ENCODE measurements at places on chromosomes 12 and 14.

DNA sequence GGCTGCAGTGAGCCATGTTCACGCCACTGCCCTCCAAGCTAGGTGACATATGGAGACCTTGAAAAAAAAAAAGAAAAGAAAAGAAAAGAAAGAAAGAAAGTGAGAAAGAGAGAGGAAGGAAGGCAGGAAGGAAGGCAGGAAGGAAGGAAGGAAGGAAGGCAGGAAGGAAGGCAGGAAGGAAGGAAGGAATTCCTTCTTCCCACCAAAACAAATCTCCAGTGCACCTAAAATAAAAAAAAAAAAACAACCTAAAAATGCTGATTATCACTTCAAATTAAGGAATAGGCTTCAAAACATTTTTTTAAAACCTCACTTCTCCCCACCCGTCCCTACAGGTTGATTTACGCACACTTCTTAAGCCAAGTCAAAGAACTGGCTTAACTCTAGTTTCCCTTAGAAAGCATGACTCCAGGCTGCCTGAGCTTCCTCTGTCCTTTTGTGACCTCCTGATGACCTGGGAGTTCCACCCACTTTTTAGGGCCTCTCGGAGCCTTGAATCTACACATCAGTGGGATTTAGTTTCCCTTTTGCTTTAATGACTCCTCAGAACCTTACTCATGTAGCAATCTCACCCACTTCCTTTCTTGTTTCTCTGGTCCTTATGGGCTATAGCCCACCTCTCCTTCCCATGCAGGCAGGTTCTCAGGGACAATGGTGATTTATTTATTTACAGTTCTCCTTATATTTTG is 18.6 kb downstream of the DUSP6 start:
- DNase-seq, result no peak

DNA sequence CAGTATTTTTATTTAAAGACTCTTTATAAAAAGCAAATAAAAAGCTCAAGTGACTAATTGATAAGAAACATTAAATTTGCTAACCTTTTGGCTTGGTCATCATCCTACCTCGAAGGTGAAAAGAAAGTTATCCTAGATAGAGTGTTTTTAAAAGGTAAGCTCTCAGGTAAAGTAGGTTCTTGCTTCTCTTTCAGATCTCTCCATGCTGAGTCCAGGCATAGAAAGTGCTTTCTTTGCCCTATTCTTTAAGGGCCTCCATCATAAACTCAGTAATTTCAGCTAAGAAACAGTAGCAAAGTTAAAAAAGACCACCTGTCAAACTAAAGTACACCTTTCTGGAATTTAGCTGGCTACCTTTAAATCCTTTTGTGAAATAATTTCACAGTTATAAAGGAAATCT is 20.6 kb upstream of the ANHX start:
- no peak for DNase-seq

DNA sequence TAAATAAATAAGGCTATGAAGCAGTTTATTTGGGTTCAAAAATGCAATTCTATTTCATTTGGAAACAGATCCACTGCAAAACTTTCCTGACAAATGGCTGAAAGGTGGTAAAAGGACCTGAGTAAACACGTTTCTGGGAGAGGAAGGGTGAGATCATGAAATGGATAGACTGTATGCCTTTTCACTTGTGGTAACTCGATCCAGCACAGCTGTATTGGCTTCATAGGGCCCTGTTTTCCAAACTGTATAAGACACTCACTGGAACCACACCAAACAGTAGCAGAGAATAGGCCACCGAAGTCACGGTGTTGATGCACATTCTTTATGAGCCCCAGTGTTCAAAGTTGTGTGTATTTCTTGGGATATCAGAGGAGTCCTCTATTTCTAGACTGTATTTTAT is 325.2 kb upstream of the DIO2 start:
- no peak for DNase-seq

- DNase-seq, result no peak
These were observed 505.0 kb upstream of the FLRT2 start for GRCh38 chr14:85024931-85025330.

GRCh38 chr14:65237941-65238340 is 135.6 kb upstream of the MAX start:
- no peak for DNase-seq

- no peak for DNase-seq
These were observed 71.6 kb downstream of the TMEM132C start for GRCh38 chr12:128338386-128339125.

DNA sequence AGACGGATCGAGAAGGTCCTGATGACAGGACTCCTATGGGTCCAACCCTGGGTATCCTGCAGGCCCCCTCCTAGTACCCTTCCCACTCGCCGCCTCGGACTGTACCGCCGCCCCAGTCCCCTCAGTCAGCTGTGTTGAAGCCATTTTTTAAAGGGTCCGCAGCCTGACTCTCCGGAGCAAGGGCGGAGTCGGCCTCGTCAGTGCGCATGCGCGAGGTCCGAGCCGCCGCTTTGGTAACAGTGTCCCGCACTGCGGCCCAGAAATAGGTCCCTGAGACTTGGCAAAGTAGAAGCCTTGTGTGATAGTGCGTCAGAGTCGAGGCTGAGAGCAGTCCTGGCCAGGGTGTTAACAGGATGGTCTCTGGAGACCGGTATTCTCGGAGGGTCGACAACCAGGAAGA is 769.0 kb upstream of the ALG10B start:
- DNase-seq, result no peak

- no peak for DNase-seq
These were observed 24.0 kb upstream of the PTPRQ start for GRCh38 chr12:80420075-80420474.

- DNase-seq, result no peak
These were observed 1144.8 kb downstream of the AACS start for GRCh38 chr12:126210026-126210425.

GRCh38 chr14:51939755-51940301 is 49.5 kb upstream of the RTRAF start:
- no peak for DNase-seq

GRCh38 chr12:21851151-21851550 is 76.6 kb upstream of the KCNJ8 start:
- DNase-seq, result no peak

DNA sequence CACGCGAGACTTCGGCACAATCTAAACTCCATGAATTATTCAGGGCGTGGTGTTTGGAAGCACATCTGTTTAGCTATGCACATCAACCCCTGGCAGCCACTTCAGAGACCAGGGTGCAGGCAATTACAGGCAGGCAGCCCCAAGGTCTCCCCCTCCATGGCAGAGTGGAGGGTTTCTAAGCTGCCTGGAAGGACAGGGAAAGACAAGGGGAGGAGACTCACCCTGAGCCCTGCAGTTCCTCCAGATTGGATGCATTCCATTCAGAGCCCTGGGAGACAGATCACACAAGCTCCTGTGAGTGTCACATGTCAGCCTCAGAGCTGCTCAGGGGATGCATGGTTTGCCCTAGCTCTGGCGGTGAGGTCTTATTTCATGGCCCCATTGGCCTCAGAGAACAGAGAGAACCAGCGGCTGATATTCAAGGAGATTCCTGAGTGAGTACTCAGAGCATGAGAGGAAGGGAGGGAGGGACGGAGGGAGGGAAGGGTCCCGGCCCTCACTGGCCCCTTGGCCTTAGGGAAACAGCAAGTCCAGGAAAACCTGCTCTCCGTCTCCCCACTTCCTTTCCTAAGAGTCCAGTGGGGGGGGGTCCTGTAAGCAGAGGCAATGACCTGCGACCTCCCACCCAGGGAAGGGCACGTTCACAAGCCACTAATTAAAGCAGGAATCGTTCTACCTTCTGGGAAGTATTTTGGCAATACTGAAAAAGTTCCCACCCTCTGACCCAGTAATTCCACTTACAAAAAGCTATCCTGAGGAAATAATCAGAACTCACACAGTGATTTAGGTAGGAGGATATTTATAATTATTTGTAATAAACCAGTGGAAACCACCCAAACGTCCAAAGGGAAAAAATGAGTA is 55.1 kb downstream of the SSH1 start:
- no peak for DNase-seq

- no peak for DNase-seq
These were observed 64.2 kb downstream of the BRMS1L start for GRCh38 chr14:35890308-35890707.

DNA sequence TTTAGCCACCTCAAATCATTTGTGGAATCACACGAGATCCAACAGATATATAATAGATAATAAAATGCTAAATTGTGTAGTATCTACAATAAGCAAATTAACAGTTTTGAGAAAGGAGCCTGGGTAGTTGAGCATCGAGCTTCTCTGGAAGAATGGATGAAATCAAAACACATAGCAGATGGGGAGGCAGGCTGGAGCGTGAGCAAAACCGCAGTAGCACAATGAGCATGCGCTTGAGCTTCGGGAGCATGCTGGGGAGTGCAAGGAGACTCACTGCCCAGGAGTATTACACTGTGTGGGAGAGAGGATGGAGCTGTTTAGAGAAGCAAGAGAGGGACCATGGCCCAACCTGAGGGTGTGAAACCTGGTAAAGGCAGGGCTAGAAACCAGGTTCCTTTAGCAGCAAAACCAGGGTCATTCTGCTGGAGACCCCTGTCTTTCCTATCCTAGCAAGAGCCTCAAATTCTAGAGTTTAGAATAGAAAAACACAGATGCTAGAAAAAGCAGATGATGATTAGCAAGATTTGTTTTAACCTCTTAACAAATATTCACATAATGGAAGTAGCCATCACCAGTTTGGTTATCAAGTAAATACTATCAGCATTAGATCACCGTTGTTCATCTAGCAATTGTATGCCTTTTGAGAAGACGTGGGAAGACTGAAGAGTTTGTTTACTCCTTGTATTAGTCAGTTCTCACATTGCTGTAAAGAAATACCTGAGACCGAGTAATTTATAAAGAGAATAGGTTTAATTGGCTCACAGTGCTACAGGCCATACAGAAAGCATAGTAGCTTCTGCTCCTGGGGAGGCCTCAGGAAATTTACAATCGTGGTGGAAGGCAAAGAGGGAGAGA is 484.8 kb downstream of the EGLN3 start:
- no peak for DNase-seq

GRCh38 chr14:101399737-101400517 is 161.4 kb upstream of the DIO3 start:
- DNase-seq, result no peak

DNA sequence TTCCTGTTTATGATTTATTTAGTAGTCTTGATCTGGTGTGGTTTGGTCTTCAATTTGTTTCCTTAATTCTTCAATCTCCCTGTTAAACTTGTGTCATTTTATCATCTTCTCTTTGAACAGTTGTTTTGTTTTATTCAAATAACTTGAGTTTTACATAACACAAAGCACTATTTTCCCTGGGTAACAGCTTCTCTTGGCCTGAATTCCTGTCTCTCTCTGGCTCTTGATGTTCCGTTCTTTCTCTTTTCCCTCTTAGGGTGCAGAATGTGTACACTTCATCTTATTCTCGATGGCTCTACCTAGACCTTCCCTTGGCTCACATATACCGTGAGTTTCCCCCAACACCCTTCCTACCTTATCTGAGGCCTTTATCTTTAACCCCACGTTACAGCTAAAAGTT is 36.8 kb upstream of the VPS33A start:
- no peak for DNase-seq

GRCh38 chr12:47844264-47845019 is 24.7 kb upstream of the HDAC7 start:
- DNase-seq, result no peak

GRCh38 chr12:68290126-68290525 is 36.7 kb upstream of the IL22 start:
- peak; percentile 16 for DNase-seq

GRCh38 chr12:26239122-26239851 is 43.9 kb downstream of the SSPN start:
- peak; percentile 100 for DNase-seq

GRCh38 chr12:65432114-65432513 is 153.6 kb downstream of the MSRB3 start:
- no peak for DNase-seq

GRCh38 chr12:19421503-19422282 is 17.6 kb upstream of the AEBP2 start:
- no peak for DNase-seq

DNA sequence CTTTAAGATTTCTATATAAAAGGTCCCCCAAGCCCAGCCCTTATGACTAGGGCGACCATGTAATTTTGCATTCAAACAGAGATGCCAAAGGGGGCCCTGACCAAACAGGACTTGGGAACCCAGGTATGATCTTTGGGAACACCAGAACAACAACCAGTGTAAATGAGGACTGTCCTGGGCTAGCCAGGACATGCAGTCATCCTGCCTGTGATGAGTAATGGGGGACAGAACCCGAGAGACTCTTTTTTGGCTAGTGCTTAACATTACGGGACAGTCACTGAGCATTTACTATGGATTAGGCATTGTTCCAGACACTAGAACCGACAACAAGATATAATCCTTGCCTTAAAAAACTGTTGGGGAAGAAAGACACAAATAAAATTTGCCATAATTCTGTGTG is 337.3 kb downstream of the CACNA1C start:
- DNase-seq, result no peak

DNA sequence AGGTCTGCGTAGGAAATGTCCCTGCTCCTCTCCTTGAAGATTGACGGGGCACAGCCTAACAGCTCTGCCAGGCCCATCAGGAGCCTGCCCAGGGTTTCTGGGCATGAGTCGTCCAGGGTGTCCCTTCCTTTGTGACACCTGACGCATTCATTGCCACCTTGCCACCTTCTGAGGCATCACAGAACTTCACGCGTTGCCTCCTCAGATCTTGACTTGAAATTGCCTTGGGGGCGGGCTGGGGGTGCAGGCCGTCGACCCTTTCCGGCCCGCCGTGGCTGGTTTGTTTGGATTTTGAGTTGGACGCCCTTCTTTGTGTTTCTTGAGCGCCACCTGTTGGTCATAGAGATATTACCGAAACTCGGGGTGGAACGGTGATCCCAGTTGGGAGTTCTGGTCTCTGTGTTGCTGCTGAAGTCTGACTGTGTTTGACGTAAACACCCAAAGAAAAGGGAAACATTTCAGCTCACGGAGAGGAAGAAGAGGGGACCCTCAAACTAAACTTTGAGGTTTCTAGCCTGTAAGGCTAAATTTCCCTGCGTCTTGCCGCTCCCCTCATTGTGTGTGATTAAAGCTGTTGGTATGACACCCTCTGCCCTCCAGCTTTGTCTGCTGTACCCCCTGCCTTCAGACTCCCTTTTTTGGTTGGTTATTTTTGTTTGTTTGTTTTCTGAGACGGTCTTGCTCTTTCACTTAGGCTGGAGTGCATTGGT is 44.6 kb downstream of the MLXIP start:
- DNase-seq, result peak; percentile 49

GRCh38 chr12:93438266-93439050 is 3.3 kb downstream of the UBE2N start:
- DNase-seq, result no peak

DNA sequence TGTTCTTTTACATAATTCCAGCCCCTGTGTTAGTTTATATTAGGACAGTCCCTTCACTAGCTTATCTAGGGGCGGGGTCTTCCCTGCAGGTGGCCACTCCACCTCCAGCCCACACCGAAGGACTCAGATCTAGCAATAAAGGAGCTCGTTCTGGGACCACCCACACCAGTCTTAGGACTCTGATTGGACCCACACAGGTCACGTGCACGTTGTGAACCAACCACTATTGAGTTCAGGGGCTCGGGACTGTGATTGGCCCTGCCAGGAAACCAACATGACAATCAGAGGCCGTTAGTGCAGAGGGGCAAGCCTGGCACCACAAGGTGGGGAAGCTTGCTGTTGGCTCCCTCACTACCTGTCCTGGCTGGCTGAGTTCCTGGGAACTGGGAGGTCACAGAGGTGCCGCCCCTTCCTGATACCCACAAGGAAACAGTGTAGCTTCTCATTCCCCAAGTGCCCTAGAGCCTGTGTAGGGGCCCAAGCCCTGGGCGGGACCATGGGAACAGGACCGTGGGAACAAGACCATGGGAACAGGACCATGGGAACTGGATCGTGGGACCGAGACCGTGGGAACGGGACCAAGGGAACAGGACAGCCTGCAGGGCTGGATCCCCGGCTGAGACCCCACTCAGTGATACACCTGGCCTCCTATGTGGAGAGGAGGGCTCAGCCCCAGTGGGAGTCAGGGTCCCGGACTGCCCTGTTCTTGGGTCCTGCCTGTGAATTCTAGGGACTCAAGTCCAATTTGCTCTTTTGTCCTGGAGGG is 297.8 kb downstream of the ADGRD1 start:
- no peak for DNase-seq
